ENCODE measurements at places on chromosomes 5 and 9. TPM values are rescaled to one million over a fixed set of nuclear protein-coding genes. Genes with fewer than 3 reads are reported as not detected.

The TLX3 gene
- total RNA-seq = not detected

The SOHLH1 gene
- total RNA-seq = not detected

The MEGF10 gene
- not detected for total RNA-seq

The ANKRD34B gene
- not detected for total RNA-seq

The CSF1R gene
- total RNA-seq = 1.4 TPM

The PDZD2 gene
- not detected for total RNA-seq

The TSLP gene
- not detected for total RNA-seq

The CDHR2 gene
- 0.33 TPM for total RNA-seq

The ROR2 gene
- not detected for total RNA-seq

The KIF4B gene
- total RNA-seq = not detected

The SUSD3 gene
- 3.3 TPM for total RNA-seq

The CKS2 gene
- total RNA-seq = 165 TPM

The ROPN1L gene
- total RNA-seq = 2.6 TPM

The TEX48 gene
- not detected for total RNA-seq

The STK32A gene
- not detected for total RNA-seq

The INSYN2B gene
- total RNA-seq = not detected

The DDX31 gene
- 17.6 TPM for total RNA-seq

The COL23A1 gene
- total RNA-seq = 0.19 TPM

The KCNN2 gene
- not detected for total RNA-seq

The MAMDC2 gene
- total RNA-seq = not detected

The TRIM36 gene
- 0.08 TPM for total RNA-seq

The PHF24 gene
- not detected for total RNA-seq

The ZNF883 gene
- 0.22 TPM for total RNA-seq

The MOB3B gene
- 0.59 TPM for total RNA-seq

The TPPP gene
- 0.05 TPM for total RNA-seq

The CEL gene
- total RNA-seq = 2.1 TPM

The TMEFF1 gene
- total RNA-seq = not detected

The ASS1 gene
- not detected for total RNA-seq

The CD72 gene
- total RNA-seq = 8.8 TPM

The IL9 gene
- 3.0 TPM for total RNA-seq

The SLC6A7 gene
- total RNA-seq = not detected

The LCN15 gene
- not detected for total RNA-seq

The NR4A3 gene
- 2.4 TPM for total RNA-seq

The TSSK1B gene
- total RNA-seq = not detected

The MCC gene
- 3.8 TPM for total RNA-seq

The PTPRD gene
- total RNA-seq = 3.7 TPM

The IL3 gene
- total RNA-seq = 0.36 TPM

The PTPN3 gene
- 0.81 TPM for total RNA-seq

The ARL10 gene
- total RNA-seq = 8.1 TPM

The LHFPL2 gene
- total RNA-seq = 1.8 TPM

The SGCD gene
- not detected for total RNA-seq

The OCLN gene
- 0.48 TPM for total RNA-seq

The OTP gene
- not detected for total RNA-seq

The CCL19 gene
- total RNA-seq = not detected

The OR13F1 gene
- total RNA-seq = not detected

The ANKRD18B gene
- total RNA-seq = not detected

The NOXA1 gene
- total RNA-seq = 0.33 TPM

The NDOR1 gene
- total RNA-seq = 33.0 TPM

The HRH2 gene
- 2.5 TPM for total RNA-seq

The DOLPP1 gene
- total RNA-seq = 24.1 TPM

The GPR151 gene
- total RNA-seq = not detected

The CCDC112 gene
- 0.29 TPM for total RNA-seq

The ADGRD2 gene
- not detected for total RNA-seq

The CLTA gene
- total RNA-seq = 133 TPM

The ZNG1F gene
- 20.2 TPM for total RNA-seq

The ITK gene
- 225 TPM for total RNA-seq

The C5orf58 gene
- not detected for total RNA-seq

The DNM1 gene
- 1.1 TPM for total RNA-seq
